ENCODE measurements at places on chromosomes 6 and 20. TPM values are rescaled to one million over a fixed set of nuclear protein-coding genes. Genes with fewer than 3 reads are reported as not detected.

The MYB gene
- total RNA-seq: 1.3 TPM

The SNAP25 gene
- 0.08 TPM for total RNA-seq

The TTK gene
- total RNA-seq: 11.0 TPM

The GJA10 gene
- total RNA-seq: not detected

The PGC gene
- not detected for total RNA-seq

The SYNJ2 gene
- total RNA-seq: 12.9 TPM

The LIME1 gene
- 5.1 TPM for total RNA-seq

The PLEKHG1 gene
- total RNA-seq: 34.2 TPM

The TMX4 gene
- 18.9 TPM for total RNA-seq

The OOEP gene
- total RNA-seq: 0.36 TPM

The SOX12 gene
- total RNA-seq: 4.5 TPM

GRCh38 chr6:112787371-112787770 is 440.2 kb downstream of the RFPL4B start:
- no peak for ATAC-seq

DNA sequence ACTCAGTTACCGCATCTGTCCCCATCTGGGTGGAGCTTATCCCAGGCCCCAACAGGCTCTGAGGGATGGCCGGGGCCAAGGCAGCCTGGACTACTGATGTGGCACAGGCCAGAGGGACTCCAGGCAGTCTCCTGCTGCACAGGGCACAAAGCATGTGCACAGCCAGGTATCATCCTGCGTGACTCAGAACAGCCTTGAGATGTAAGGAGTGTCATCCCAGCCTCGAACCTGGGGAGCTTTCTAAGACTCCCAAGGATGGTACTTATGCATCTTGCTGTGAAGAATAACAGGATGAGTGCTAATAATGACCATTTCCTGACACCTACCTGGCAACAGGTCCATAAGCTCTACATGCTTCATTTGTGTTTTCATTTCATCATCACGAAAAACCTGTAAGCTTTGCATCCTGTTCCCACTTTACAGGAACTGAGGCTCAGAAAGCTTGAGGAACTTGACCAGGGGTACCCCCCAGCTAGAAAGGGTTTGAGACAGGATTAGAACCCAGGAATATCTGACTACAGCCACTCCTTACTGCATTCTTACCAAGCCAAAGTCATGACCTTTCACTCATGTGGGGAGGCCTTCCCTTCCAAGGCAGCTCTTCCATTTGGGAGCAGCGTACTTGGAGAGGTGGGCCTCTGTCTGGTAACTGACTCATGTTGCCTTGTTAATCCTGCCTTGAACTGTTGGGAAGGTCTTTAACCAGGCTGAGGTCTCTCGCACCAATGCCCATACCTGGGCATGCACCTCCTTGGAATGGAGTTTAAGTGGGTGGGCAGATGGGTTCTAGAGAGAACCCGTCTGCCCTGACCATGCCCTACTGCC is 1.9 kb downstream of the TRIB3 start:
- peak; percentile 51 for ATAC-seq

GRCh38 chr20:57108742-57109570 is 157.5 kb downstream of the BMP7 start:
- ATAC-seq: peak; percentile 39

- peak; percentile 15 for ATAC-seq
Observed at GRCh38 chr6:12371641-12372146, 81.5 kb downstream of the EDN1 start.

- peak; percentile 76 for ATAC-seq
Observed at GRCh38 chr6:1597924-1598323, 11.8 kb upstream of the FOXC1 start.

GRCh38 chr20:50126662-50127061 is 13.7 kb upstream of the UBE2V1 start:
- ATAC-seq: peak; percentile 83

DNA sequence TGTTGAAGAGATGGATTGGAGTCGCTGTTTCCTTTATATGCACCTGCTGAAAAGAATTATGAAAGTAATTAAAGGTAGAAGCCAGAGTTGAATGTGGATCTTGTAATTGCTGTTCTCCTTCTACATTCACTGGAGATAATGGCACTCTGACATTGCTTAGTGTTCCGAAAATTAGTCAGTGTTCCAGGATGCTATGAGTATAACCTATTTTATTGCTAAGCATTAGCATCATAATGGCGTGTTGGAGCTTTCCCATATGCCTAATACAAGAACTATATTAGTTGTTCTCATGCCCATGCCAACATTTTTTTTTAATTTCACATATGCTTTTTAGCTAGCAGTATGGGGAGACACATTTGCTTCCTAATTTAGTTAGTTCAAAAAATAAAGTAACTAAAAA is 236.4 kb downstream of the ARHGAP18 start:
- ATAC-seq: no peak

- ATAC-seq: peak; percentile 24
Observed at GRCh38 chr20:3749689-3750531, 17.4 kb downstream of the HSPA12B start.

- no peak for ATAC-seq
Observed at GRCh38 chr6:139990856-139991465, 616.5 kb upstream of the CITED2 start.

- ATAC-seq: no peak
Observed at GRCh38 chr6:123770247-123770949, 33.3 kb upstream of the NKAIN2 start.

GRCh38 chr6:25710287-25710686 is 44.3 kb upstream of the SLC17A4 start:
- no peak for ATAC-seq

GRCh38 chr20:23284009-23284408 is 66.6 kb upstream of the NXT1 start:
- no peak for ATAC-seq

DNA sequence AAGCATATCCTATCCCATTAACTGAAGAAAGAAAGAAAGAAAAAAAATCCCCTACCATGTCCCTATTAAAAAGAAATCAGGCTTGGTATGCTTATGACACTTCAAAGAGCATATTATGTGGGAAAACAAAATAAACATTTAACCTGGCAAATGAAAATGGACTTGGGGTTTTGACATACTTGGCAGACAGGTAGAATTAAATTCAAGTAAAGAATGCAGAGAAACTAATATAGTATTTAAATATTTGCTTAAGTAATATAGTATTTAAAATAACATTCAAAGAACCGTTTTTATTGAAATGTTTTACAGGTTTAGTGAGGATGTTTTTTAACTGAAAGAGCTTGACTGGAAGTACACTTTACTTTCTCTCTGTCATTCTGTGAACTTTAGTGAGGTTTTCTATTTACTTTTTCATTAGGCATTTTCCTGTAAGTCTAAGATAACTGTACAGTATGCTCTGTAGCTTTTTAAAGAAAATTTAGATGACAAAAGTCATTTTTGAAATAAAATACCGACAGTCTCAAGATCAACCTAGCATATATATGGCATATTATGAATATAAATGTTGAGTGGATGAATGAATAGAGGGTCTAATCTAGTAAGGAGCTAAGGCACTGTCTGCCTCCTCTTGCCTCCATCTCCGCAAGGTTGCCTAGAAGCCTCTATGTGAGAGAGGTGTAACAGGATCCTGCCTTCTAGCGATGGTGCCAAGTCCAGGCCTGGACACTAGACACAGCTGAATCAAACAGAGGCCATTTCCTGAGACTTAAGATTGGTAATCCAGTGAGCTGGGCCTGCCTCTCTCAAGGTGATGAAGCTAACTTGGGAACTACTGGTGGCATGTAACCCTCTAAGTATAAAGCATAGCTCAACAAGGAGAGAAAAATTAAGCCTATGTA is 344.4 kb upstream of the RUNX2 start:
- no peak for ATAC-seq

DNA sequence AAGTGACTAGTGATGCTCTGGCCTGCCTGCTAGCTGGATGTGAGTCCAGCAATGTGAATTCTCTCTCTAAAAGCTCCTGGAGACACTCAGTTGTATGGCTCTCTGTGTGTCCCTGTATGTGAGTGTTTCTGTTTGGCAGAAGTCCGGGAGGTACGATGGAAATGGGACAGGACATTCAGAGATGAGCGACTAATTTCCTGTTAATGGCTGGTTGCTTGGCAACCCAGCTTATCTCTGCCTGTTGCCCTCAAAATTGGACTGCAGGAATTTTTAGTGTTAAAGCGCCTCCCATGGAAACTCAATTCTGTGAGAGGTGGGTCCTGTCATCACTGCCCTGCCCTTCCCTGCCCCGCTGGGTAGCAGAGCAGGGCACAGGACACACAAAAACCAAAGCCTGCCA is 136.8 kb upstream of the LRFN2 start:
- ATAC-seq: no peak

GRCh38 chr6:167976708-167977107 is 20.8 kb upstream of the KIF25 start:
- ATAC-seq: peak; percentile 6

- no peak for ATAC-seq
Observed at GRCh38 chr6:142676647-142677192, 268.3 kb downstream of the HIVEP2 start.

DNA sequence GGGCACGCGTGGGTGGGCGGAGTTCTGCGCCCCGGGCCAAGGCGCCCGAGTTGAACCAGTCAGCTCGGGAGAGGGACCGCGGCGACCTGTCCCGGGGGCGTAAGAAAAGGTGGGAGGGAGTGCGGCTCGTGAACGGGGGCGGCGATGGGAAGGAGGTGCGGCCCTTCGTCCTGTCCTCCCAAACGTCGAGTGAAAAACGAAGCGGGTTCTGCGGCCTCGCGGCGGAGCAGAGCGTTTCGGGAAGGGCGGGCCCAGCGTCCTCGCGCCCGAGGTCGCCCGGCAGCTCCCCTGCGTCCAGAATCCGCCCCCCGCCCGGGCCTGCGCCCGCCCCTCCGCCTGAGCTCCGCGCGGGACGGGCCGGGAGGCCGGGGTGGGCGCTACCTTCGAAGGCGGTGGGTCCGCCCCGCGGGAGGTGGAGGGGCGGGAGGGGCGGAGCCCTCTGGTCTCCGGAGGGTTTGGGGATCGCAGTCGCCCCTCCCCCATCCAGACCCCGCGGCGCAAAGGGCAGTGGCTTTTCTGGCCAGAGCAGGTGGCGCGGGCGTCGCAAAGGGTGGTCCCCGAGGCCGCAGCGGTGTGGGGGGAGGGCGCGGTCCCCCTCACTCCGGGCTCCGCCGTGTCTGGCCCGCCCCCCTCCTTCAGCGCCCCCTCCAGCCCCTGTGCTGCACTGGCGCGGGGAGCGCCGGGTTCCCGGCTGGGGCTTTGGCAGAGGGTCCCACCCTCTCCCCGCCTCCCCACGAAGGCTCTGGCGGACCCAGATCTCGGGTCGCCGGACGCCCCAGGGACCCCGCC is 838 bp downstream of the STMN3 start:
- ATAC-seq: peak; percentile 7

DNA sequence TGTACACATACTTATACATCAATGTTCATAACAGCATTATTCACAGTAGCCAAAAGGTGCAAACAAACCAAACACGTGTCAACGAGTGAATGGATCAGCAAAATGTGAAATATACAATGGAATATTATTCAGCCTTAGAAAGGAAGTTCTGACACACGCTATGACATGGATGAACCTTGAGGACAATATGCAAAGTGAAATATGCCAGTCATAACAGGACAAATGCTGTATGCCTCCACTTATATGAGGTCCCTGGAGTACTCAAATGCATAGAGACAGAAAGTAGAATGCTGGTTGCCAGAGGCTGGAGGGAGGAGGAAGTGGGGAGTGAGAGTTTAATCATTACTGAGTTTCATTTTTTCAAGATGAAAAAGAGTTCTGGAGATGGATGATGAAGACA is 37.8 kb upstream of the IGF2R start:
- ATAC-seq: no peak

DNA sequence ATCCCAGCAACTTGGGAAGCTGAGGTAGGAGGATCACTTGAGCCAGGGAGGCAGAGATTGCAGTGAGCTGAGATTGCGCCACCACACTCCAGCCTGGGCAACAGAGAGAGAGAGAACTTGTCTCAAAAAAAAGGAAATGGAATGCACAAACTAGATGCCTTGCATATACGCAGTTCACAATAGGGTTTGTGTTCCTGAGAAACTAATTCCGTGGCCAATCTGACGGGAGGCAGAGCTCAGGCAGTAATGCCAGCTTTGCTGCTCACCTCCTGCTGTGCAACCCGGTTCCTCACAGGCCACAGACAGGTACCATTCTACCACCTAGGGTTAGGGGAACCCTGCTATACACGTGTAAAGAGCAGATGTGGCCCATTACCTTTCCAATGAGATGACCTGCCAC is 1.4 kb downstream of the CDK5RAP1 start:
- no peak for ATAC-seq

- ATAC-seq: no peak
Observed at GRCh38 chr6:83847179-83847578, 6.0 kb upstream of the RIPPLY2 start.

DNA sequence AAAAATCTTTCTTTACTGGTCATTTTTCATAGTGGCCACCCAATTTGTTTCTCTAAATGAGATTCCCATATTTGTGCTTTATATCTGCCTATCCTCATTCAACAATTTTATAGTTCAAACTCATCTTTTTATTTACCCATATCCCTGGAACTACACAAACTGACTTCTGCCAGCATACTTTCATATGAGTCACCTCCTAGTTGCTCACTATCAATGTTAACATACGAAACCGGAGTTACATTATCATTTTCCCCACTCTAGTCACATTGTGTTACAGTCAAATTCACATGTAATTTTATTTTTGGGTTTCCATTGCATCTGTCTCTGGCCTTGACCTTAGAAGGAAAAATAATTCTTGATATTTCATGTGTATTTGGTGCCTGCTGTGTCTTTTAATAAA is 499.4 kb downstream of the MAFB start:
- ATAC-seq: no peak

DNA sequence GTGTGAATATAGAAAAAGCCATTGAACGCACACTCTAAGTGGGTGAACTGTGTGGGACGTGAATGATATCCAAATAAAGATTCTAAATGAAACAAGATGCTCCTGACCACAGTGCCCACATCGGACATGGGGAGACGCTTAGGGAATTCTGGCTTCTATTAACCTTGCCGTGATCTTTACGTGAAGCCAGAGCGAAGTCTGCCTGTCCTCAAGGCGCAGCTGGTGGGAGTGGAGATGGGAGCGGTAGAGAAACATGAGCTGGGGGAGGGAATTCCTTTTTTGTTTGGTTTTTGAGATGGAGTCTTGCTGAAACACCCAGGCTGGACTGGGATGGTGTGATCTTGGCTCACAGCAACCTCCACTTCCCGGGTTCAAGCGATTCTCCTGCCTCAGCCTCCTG is 46.0 kb downstream of the VSTM2L start:
- ATAC-seq: no peak
